ENCODE measurements at places on chromosomes 7 and 10.

DNA sequence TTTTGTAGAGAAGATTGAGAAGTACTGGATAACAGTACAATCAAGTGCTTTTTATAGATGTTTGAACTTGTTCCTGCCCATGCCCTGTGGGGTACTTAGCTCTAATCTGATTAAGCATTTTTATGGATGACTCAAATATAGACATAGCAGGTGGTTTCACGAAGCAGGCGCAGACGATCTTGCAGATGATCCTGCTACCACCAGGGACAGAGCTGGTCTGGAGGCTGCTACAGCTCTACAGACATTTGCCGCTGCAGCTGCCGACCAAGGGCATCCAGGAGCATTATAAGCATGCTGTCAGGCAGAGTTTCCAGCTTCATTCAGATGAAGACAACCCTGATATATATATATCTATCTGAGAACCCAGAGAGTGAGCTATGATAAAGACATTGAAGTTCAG, 650.4 kb downstream of the NXPH1 start:
- no peak for DNase-seq

DNA sequence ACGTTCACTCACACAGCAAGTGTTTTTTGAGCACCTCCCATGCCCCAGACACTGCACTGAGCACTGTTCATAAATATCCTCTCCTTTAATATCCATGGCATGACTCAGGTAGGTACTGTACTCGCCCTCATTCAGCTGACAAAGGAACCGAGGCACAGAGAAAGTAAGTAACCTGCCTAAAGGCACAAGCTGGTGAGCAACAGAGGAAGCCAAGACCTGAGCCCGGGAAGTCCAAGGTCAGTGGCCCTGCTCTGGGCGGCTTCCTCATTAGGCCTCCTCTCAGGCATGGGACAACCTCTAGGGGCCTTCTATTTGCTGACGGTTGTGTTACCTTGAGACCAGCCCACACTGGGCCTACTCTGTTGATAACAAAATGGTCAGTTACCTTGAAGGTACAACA, 45.1 kb upstream of the EZH2 start:
- DNase-seq = no peak

DNA sequence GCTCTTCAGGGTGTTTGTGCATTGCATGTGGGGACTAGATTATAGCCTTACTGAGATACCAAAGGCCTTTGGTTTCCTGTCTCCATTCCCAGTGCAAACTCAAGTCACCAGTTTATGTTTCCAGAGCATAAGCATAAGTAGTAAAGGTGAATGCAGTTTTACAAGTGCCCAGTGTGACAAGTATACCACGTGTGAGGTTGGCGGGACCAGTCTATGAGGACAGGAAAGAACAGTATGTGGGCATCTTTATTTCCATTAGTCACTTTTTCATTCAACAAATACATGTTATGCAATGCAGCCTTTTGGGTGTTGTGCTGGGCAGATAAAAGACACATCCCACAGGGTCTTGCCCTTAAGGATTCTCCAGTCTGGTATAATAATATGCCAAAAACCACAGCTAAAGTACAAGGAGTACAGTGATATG, 146.5 kb downstream of the ARID5B start:
- no peak for DNase-seq

GRCh38 chr10:11334436-11334835, 277.0 kb downstream of the USP6NL start:
- DNase-seq = no peak

GRCh38 chr7:53466371-53466770, 430.9 kb downstream of the POM121L12 start:
- no peak for DNase-seq

- DNase-seq = no peak
These were observed 35.2 kb downstream of the LSMEM1 start for GRCh38 chr7:112515989-112516388.

- DNase-seq = no peak
These were observed 117.8 kb downstream of the TES start for GRCh38 chr7:116328161-116328560.

DNA sequence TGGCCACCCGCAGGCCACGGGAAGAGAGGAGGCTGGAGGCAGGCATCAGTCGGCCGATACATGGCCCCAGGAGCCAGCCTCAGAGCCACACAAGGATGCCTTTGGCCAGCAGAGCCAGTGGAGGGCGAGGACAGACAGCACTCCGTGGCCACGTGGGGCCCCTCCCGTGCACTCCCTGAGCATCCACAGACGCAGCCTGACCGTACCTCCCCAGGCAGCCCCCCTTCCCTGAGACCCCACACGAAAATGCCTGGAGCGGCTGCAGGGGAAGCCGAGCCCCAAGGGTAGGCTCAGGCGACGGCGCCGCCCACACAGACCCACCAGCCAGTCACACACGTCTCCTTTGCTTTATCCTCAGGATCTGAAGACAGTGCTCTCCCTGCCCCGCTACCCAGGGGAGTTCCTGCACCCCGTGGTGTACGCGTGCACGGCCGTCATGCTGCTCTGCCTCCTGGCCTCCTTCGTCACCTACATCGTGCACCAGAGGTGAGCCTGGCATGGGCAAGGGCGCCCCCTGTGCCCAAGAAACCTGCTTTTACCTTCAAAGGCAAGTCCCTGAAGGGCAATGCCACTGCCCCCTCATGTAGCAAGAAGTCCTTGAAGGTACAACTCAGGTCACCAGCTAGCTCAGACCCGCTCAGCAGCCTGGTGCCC, 9.0 kb downstream of the ADGRA1 start:
- DNase-seq = no peak

DNA sequence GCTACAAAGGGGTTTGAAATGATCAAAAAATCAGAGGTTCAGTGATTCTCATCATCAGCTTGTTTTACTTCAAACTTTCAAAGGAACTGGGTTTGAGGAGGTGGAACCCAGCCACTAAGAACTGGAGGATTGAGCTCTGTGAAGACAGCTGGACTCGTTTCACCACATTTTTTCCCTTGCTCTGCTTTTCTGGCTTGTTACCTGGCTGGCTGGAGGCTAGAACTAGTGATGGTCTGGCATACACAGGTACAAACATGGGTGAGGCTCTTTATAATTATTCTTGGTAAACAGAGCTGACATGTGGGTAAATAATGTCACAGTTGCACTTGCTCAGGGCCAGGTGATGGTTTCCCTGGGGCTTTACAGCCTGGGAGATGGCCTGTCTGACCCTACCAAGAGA, 352.5 kb downstream of the FGFR2 start:
- no peak for DNase-seq

DNA sequence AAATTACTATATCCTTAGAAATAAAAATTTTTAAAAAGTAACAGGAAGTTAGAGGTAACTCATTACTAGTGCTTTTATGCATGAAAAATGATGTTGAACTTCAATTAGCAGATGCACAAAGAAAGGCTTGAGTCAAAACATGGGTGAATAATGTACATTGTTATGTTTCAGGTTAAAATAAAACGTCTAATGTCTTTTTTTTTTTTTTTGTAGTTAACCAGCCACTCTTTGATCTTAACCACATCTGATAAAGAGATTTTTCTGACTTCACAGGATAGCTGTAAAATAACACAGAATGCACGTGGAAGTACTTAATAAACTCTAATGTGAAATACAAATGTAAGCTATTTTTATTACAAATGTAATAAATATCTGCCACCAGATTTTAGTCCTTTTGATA, 61.7 kb downstream of the GSAP start:
- no peak for DNase-seq

DNA sequence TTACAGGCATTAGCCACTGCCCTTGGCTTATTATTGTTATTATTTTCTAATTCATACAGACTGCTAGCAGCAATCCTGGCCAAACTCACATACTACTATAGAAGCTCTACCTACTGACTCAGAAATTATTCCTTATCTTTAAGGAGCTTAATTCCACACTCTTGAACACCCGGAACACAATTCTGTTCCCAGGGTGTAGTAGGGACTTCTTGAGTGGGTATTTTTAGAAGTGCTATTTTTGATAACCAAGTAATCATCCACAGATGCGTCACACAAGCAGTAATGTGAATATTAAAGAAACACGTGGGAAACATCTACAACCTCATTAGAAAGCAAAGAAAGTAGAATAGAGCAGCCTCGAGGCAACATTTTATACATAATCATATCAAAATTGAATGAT, 149.2 kb downstream of the PTEN start:
- DNase-seq = no peak

DNA sequence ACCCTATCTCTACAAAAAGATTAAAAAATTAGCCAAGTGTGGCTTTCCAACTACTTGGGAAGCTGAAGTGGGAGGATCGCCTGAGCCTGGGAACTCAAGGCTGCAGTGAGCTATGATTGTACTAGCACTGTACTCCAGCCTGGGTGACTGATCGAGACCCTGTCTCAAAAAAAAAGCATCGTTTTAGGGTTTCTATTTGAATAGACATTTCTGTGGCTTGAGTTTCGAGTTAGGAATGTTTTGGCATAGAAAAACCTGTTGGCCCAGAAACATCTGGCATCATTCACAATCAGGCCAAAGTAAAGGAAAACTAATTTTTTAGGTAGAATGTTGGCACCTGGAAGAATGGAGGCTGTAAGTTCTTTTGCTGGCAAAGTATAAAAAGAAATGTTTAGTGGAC, 72.4 kb downstream of the AUTS2 start:
- DNase-seq = no peak

DNA sequence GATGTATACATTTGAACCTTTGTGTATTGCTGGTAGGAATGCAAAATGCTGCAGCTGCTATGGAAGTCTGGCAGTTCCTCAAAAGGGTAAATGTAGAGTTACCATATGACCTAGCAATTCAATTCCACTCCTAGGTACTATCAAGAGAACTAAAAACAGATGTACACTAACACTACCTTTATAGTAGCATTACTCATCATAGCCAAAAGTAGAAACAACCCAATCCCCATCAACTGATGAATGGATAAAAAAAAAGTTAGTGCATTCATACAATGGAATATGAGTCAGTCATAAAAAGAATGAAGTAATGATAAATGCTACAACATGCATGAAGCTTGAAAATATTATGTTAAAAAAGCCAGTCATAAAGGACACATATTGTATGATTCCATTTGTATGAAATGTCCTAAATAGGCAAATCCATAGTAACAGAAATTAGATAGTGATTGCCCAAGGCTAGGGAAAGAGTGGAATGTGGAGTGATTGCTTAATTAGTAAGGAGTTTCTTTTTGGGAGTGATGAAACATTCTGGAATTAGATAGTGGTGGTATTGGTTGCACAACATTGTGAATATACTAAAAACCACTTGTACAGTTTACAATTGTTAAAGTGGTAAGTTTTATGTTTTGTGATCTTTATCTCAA, 96.4 kb upstream of the AOAH start:
- DNase-seq = no peak

DNA sequence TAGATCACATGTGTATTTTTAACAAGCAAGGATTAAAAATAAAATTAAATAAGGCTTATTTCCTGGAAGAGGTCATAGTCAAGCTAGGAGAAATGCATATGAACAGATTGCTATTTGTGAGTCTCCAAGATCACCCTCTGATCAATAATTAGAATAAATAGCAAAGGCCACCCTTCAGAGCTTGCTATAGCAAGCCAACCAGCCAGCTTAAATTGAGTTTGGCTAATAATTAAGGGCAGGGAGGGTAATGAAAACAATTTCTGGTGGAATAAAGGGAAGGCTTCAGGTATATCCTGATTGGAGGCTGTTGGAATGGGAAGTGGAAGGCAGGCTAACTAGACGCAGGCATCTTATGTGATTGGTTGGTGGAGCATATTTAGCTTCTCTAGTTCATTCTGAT, 403.5 kb downstream of the ARL4A start:
- no peak for DNase-seq

- DNase-seq = no peak
These were observed 31.8 kb upstream of the IL15RA start for GRCh38 chr10:6009150-6009549.

DNA sequence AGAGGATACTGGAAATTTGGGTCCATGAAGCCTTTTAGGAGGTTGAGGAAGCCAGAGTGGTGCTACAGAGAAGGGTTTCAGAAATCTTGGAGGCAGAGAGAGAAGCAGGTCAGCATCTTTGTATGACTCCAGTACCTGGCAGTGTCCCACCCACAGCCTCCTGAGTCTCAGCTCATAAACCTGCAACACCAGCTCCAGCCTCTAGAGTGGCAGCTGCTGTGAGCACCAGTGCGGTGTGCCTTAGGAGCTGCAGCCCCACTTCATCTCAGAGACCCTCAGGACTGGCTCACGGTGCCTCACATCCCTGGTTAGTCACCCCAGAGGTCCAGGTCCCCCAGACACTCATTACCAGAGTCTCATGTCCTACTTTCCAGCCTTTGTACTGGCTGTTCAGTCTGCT, 84.8 kb upstream of the PRKAR2B start:
- DNase-seq = no peak

- DNase-seq = no peak
These were observed 8.0 kb downstream of the DLX5 start for GRCh38 chr7:97016381-97017191.

GRCh38 chr10:84452003-84452402, 123.6 kb downstream of the CCSER2 start:
- DNase-seq = no peak

GRCh38 chr10:98460837-98461499, 14.2 kb upstream of the HPS1 start:
- no peak for DNase-seq

DNA sequence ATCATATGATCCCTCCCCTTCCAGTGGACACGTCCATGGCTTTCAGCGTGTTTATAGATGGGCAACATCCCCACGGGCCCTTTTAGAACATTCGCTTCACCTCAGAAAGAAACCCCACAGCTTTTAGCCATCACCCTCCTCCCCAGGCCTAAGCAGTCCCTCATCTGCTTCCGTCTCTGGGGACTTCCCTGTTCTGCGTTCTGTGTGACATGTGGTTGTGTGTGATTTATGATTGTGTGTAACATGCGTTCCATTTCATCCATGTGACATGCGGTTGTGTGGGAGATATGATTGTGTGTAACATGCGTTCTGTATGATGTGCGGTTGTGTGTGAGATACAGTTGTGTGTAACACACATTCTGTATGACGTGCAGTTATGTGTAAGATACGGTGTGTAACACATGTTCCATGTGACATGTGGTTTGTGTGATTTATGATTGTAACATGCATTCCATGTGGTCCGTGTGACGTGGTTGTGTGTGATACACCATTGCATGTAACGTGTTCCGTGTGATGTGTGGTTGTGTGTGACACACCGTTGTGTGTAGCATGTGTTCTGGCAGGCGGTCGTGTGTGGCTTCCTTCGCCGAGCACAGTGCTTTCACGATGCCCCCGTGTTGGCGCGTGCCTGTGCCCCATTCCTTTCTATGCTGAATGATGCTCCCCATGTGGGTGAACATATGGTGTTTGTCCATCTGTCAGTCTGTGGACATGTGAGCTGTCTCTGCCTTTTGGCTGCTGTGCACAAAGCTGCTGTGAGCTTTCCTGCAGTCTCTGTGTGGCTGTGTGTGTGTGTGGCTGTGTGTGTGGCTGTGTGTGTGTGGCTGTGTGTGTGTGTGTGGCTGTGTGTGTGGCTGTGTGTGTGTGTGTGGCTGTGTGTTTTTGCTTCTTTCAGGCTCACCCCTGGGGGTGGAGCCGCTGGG, 26.2 kb downstream of the PWWP2B start:
- DNase-seq = no peak

GRCh38 chr7:33399528-33400213, 270.3 kb downstream of the BBS9 start:
- DNase-seq = no peak

DNA sequence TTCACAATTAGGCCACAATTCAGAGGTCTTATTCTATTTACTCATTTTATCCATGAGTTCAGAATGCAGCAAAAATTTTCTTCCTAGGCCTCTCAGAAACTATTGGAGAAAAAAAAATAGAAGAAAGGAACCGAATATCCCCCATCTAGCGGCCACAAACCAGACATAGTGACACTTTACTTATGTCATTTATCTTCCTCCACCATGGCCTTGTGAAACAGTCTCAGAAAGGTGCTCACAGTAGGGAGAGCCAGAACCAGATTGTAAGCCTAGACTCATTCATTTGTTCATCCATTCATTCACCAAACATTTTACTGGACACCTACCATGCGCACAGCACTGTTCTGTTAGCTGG, 16.0 kb downstream of the CREB3L2 start:
- no peak for DNase-seq
